ENCODE measurements at places on chromosomes 12 and 14.
A peak's percentile ranks its signal among the peaks of the same experiment; 100 is the strongest.

GRCh38 chr12:88723219-88723618 is 142.9 kb upstream of the KITLG start:
- DNase-seq: no peak

- no peak for DNase-seq
Observed at GRCh38 chr12:87783467-87783866, 245.7 kb downstream of the C12orf50 start.

- no peak for DNase-seq
Observed at GRCh38 chr12:40444174-40444573, 219.4 kb downstream of the LRRK2 start.

- DNase-seq: no peak
Observed at GRCh38 chr12:4448943-4449850, 3.6 kb upstream of the FGF6 start.

GRCh38 chr14:59484639-59485175 is 390 bp downstream of the JKAMP start:
- DNase-seq: no peak

GRCh38 chr14:76117789-76118484 is 33.8 kb upstream of the GPATCH2L start:
- no peak for DNase-seq

DNA sequence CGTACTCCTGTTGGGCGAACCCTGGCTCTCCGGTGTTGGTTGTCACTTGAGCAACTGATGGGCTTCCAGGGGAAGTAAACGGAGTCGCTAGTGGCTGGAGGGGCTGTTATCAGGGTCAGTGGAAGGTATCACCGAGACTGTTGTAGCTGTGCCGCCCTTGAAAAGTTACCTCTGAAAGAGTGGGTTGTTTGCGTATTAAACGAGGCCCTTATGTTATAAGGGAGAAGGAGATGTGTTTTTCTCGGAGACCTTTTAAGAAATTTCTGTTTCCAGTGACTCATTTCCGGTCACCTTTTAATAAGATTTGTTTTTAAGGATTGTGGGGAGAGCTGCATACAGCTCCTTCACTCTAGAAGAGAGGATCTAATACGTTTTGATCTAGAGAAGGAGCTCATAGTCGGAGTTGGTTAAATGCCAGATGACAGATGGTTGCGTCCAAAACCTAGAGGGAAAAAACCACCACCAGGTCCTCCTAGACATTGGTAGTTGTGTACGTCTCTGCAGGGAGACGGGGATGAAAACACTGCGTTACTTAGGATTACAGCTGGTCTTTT is 750 bp upstream of the DBX2 start:
- no peak for DNase-seq

DNA sequence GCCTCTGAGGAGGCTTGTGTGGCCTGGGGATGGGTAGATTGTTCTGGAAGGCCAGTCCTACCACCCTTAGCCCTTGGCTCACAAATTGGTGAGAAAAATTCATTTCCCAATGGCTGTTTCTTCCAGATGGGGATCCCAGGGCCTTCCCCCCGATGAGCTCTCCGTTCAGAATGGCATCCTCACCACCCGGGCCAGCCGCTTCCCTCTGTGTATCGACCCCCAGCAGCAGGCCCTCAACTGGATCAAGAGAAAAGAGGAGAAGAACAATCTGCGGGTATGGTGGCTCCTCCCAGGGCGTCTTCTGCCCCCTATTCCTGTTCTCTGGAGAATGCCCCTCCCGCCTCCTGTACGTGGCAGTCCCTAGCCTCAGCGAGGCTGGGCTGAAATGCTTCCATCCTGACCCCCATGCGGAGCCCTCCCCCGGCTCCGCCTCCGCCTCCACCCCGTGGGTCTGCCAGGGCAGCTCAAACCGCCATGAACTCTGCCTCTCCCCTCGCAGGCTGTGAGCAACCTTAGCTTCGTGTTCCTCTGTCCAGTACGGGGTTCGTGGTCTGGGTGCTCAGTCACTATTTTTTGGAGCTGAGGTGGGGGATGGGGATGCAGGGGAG is 57.8 kb downstream of the CCDC92 start:
- DNase-seq: no peak

DNA sequence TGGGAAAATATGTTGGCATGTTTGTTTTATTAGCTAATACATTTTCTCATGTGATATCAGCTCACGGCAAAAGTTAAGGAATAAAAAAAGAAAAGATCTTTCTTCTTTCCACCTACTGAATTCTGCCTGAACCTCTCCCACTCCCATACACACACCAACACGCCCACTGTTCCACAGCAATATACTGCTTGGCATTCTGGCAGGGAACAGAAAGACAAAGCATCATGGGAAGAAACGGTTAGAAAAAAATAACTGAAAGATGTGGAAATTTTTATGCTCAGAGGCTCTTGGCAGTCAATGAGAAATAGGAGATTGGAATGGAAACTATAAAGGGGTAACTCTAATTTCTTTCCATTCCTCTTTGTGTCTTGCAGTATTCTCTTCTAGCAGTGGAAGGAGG is 268.5 kb downstream of the FOXG1 start:
- DNase-seq: no peak

- DNase-seq: no peak
Observed at GRCh38 chr14:52551696-52552062, 626 bp downstream of the TXNDC16 start.

- no peak for DNase-seq
Observed at GRCh38 chr12:15535352-15535781, 213.1 kb downstream of the PTPRO start.

- DNase-seq: no peak
Observed at GRCh38 chr12:59020073-59020946, 100.0 kb upstream of the LRIG3 start.

- DNase-seq: peak; percentile 94
Observed at GRCh38 chr14:75293920-75294648, 15.5 kb downstream of the FOS start.

GRCh38 chr12:113664224-113664681 is 192.6 kb upstream of the LHX5 start:
- no peak for DNase-seq

- DNase-seq: no peak
Observed at GRCh38 chr12:23906329-23906728, 43.1 kb downstream of the SOX5 start.

GRCh38 chr14:88386256-88386794 is 868 bp downstream of the SPATA7 start:
- no peak for DNase-seq

DNA sequence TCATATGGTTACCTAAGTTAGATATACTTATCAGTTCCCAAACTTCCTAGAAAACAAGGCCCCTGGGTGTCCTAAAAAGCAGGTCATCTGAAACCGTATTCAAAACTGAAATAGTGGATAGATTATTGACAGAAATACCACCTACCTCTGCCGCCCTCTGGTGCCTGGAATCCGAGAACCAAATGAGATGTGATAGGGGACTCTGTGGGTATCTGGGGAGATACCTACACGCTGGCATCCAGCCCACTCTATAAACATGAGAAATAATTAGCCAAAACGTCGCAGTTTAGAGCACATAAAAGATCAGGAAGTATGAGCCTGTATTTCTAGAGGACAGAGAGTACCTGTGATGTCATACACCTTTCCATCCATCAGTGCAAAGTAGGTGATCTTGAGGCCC is 4.4 kb downstream of the ORMDL2 start:
- no peak for DNase-seq
